Activated T-cell treated with anti-CD3 and anti-CD28 coated beads, Interleukin-2, amount 50 U/mL, for 48 hours (primary cell): ENCODE measurements at places on chromosomes 5 and 9.
A peak's percentile ranks its signal among the peaks of the same experiment; 100 is the strongest.

- DNase-seq, result peak; percentile 71
These were observed 592 bp downstream of the UBAP2 start for GRCh38 chr9:34047864-34048726.

DNA sequence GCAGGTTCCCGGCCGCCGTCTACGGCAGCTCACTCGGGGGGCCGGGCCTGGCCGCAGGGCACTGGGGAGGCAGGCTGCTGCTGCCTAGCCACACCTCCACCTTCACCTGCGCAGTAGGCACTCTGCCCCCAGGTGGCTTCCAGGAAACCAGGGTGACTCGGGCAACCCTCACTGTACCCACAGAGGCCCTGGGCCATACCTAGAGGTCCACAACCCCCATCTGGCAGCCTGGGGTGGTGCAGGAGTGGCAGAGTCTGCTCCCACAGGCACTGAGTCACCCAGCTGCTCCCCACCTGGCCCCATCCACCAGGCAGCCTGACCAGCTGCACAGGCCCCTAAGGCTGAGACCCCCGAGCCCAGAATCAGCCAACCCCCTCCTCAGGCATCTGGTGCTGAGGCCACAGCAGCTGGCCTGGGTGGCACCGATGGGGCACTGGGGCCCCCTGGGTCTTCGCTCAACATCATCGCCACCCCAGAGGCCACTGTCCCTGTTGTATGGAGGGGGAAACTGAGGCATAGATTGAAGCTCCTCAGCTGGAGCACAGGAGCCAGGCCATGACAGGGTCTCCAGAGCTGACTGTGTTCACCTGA lies 70.2 kb downstream of the KCNT1 start:
- peak; percentile 26 for DNase-seq

GRCh38 chr5:178113841-178114324 lies 551 bp downstream of the N4BP3 start:
- DNase-seq, result peak; percentile 44

DNA sequence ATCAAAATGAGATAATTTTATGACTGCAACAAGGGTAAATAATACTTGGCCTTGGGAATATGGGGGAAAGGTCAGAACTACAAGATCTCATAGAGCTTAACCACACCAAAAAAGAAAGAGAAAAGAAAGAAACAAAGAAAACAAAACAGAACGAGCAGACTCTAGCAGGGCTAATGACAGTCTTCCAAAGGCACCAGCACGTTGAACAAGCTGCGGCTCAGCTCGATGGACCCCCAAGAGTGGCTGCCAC lies 689 bp downstream of the AK3 start:
- DNase-seq, result no peak

GRCh38 chr5:141966275-141966962 lies 2.5 kb upstream of the RNF14 start:
- no peak for DNase-seq

GRCh38 chr9:2015581-2016407 lies 647 bp downstream of the SMARCA2 start:
- DNase-seq, result peak; percentile 75

GRCh38 chr9:101445353-101446029 lies 9.9 kb upstream of the ALDOB start:
- no peak for DNase-seq

DNA sequence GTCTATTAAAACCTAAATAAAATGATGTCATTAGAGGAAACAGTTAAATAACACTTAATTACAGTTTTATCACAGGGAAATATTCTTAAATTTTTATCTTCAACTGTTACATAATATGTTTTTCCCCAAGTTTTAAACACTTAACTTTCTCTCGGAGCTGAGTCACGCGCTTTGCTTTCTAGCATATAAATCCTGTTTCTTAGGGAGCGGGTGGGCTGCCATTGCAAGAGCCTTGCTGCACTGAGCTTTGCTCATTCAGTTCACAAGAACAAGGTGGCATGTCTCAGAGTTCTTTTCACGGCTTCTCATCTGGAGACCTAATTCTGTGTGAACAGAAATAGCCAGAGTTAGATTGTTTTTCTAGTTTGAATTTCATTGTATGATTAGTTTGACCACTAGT lies 166.1 kb downstream of the ZSWIM6 start:
- no peak for DNase-seq

- DNase-seq, result no peak
These were observed 30.9 kb upstream of the RGMB start for GRCh38 chr5:98742396-98743073.

- DNase-seq, result no peak
These were observed 391.7 kb downstream of the ACTL7B start for GRCh38 chr9:108463932-108464606.
